Omental fat pad (tissue), 4 donors: ENCODE measurements at places on chromosomes 7 and 10.

- no peak for DNase-seq
Observed at GRCh38 chr7:81774551-81774950, 4.7 kb upstream of the HGF start.

DNA sequence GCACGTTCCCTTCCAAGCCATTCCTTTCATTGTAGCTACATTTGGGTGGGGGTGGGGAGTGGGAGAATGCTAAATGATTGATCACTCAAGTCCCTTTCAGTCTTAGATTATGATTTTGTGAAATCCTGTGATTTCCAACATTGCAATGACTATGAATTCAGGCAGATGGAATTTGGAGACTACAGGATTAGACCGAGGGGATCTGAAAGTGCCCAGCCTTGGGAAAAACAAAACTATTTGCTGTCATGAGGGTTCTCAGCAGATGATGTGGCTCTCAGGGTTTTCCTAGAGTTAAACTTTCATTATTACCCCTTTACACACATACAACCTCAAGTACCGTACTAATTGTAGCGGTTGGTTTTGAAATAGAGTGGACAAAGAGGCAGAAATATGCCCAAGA is 4.7 kb downstream of the MACROH2A2 start:
- DNase-seq, result no peak

DNA sequence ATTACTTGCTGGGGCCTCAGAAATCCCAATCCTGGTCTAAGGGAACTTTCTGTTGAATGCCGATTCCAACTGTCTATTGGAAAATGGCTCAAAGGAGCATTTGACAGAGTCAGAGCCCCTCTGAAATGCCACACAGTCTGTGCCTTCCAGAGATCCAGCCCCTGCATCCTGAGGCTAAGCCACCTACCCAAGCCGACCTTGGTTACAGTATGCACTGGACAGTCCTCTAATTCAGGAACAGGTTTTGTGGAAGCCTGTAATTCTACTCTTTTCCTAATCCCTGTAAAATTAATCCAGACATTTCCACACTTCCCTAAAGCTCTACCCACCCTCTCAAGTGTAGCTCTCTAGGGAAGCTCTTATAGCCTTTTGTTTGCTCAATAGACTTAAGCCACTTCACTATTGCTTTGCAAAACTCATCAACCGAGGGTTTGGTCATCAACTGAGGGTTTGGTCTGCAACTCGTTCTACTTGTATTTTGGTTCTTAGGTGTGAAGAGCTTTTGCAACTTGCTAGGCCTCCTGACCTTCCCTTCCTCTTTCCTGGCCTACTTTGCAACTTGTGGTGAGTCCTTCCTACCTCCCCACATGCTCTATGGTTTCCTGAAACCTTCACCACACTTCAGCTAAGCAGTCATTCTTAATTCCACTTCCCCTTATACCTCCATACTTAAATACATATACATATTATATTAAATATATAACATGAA is 364.8 kb downstream of the SFMBT2 start:
- DNase-seq, result no peak

DNA sequence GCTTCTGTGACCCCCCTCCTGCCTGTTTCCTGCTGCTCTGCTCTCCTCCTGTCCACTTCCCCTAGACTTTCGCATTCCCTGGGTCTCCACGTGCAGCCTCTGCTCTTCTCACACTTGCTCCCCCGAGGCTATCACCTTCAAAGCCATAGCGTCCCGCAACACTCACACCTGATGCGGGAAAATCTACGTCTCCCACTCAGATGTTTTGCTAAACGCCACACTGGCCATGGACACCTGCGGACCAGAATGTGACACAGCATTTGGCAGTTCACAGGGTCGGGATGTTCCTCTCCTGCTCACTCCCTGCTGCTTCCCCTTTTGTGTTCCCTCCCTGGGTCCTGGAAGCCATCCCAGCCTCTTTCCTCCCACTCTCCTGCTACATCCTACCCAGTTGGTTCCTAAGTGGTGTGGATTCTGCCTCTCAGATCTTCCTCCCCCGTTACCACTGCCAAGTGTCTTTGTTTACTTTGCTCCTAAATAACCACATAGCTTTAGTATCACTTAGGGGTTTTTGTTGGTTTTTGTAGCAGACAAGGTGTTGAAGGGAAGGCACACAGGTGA is 33.7 kb upstream of the RBM33 start:
- DNase-seq, result no peak

DNA sequence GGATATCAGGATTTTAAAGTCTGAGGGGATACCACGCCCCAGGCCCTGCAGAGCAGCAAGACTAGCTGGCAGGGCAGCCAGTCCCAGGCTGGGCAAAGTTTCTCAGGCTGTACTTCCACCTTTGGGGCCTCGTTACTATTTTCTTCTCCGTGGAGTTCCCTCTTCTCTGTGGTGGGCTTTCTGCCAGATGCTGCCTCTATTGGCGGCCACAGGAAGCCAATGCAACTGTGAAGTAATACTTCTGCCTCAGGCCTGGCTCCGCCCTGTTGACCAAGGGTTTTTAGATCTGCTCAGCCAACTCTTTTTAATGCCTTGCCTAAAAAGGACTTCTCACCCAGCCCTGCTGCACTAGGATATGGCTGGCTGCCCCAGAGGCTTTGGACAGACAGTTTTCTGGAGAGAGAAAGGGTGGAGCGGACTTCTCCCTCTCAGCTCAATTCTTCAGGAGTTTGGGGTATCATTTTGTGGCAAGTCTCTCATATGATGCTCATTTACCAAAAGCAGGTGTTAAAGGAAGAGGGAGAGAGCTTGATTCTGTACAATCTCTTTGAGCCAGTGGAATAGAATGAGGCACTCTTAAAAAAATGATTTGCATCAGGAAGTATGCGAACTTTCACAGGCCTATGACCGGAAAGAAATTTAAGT is 67.4 kb downstream of the HHEX start:
- DNase-seq, result no peak

DNA sequence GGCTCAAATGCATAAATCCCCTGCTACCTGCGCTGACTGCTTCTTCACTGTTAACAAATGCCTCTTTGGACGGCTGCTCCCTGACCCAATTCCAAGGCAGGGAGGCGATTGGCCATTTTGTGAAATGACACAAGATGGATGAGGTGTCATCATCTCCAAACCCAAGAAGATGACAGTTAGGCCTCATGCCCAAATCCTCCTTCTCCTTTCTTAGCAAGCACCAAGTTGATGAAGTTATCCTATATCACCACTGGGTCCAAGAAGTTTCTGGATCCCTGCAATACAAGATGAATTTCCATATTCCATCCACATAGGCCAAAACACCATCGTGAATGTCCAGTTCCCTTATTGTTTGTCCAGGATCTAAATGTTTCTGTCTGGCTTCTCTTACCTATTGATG is 98.5 kb upstream of the RAB11FIP2 start:
- DNase-seq, result no peak

DNA sequence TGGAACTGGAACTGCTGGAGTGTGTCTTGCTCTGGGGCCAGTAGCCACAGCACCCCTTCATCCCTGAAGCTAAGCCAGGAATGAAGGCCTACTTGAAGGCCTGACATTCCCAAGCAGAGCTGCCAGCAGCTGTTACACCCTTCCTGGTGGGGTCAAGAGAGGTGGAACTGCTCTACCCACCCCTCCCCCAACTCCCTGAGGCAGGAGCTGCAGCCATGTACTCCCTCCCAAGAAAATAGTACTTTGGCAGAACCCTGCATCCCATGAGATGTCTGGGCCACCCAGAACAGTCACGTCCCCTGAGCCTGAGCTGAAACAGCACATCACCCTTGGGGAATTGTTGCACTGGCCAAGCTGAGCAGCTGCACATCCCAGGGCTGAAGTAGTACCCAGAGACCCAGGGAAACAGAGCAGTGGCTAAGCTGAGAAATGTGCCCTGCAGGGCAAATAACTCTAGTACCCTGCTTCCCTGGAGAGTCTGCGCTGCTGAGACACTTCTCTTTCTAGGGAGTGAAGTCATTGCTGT is 63.4 kb upstream of the PLA2G12B start:
- no peak for DNase-seq

GRCh38 chr7:87875151-87876039 is 765 bp downstream of the SLC25A40 start:
- no peak for DNase-seq

DNA sequence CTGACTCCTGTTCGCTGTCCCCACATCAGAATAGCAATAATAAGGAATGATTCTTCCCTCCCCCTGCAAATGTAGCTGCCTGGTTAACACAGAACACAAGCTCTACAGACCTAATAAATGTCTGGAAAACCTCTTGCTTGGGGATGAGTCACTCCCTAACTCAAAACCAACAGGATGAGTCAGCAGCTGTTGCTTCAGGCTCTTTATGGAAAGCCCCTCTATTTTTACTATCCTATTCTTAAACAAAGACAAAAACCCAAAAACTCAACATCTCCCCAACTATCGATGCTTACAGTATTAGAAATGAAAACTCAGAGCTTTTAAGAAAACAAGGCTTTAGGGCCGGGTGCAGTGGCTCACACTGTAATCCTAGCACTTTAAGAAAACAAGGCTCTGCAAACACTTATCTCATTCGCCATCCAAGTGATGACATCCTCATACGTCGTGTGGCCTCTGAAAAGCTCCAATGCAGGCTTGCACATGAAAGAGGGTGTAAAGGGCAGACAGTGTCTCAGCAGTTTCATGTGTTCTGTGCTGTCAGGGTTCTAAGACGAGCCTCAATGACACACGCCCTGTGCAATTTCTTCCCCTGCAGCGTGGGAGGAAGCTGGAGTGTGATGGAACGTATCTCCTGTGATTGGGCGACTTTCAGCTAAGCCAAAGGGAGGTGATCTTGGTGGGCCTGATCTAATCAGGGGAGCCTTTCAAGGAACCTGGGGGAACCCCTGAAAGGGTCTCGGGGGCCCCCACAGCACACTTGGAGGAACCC is 70.1 kb downstream of the AMZ1 start:
- DNase-seq, result no peak

DNA sequence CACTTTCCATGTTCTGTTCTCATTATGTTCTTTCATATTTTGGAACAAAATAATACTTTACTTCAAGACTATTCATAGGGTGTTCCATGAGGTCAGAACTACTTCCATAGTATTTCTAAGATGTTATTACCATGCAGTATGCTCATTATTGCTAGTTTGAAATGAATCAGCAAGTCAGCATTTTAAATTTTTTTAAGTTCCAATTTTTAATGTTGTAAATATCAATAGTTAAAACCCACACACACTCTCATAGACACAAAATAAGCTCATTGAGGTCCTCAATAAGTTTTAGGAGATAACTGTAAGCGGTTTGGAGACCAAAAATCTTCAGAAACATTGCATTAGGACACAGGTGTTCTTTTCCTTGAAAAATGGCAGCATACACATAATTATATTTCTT is 550.7 kb downstream of the AUTS2 start:
- DNase-seq, result no peak

- DNase-seq, result no peak
Observed at GRCh38 chr10:101336382-101336781, 17.6 kb upstream of the BTRC start.

- no peak for DNase-seq
Observed at GRCh38 chr10:3683560-3683959, 101.4 kb downstream of the KLF6 start.

DNA sequence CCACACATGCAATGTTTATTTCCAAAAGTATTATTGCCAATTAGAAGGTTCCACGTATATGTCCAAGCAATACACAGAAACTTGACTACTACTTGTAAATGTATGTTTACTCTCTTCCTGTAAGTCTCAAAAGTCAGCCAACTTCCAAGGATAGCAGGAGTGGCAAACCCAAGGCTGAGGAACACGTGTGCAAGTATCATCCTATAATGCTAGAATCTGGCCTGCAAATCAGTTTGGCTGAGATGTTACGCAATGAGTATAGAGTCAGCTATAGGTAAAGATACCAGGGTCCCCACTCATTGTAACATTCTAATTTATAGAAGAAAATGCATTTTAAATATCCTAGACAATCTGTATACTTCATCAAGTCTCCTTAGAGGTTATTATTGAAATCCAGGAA is 34.7 kb downstream of the CYTH3 start:
- no peak for DNase-seq

DNA sequence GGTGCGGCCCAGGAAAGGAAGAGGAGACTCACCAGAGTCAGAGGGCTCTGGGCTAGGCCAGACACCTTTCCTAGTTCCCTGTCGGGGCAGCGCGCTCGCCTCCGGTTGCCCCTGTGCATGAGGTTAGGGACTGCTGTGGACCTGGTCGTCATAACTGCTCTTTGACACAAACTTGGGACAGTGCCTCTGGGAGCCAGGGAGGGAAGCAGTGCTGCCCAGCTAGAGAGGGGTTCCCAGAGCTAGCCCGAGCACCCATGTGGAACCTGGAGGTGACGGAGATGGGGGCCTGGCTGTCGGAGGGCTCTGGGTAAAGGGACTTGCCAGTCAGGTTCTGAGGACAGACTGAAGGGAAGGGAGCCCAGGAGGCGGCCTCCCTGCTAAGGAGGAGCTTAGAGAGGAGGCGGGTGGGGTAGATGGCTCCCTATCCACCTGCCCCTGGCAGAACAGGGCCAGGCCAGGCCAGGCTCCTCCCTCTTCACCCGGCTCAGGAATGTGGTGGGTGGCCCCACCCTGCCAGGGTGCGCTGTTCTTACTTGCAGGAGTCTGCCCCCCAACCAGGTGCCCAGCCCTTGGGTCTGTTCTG is 29.7 kb downstream of the AGAP3 start:
- no peak for DNase-seq

DNA sequence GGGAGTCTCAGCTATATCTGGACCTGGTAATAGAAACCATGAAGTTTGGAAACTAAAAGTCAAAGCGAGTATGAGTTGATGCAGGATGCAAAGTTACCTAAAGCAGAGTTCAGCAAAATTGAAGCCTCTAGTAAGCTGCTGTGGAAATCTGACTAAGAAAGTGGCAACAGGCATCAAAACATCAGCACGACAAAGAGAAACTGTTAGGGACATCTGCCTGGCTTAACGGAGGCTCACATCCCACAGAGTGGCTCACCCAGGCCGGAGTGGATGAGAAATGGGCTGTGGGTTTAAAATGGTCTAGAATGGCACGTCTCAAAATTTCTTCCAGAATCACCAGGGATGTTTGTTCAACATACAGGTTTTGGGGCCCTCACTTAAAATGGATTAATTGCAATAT is 164.1 kb upstream of the NPY start:
- DNase-seq, result no peak

GRCh38 chr10:103232131-103232673 is 13.5 kb upstream of the RPEL1 start:
- no peak for DNase-seq

DNA sequence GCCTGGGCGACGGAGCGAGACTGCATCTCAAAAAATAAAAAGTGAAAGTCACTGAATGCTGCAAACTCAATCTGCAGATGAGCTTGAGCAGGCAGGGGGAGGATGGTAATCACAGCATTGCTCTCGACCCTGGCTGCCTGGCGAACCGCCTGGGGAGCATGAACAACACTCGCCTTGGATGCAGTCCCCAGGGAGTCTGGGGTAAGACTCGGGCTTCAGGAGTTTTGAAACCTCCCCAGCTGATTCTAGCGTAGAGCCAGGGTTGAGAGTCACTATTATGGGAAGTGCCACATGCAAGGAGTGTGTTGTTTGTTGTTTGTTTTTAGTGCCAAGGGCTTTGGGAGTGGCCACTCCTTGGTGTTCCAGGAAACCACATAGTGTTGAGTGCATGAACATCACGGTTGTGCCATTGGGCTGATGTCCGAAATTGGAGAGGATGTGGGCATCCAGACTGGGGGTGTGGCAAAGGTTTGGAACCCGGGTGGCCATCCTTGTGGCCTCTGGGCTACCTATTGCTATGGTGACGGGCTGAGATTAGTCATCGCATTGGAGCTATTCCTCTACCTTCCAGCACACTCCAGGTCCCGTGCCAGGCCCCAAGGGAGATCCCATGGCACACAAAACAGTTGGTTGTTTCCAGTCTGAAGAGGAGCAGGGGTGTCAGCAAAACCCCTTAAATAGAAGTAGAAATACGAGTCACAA is 92.6 kb downstream of the RGS10 start:
- DNase-seq, result no peak

GRCh38 chr7:22364900-22365299 is 7.9 kb upstream of the RAPGEF5 start:
- DNase-seq, result no peak
